Endodermal cell (in vitro differentiated cells): ENCODE measurements at places on chromosomes 5 and 9. TPM values are rescaled to one million over a fixed set of nuclear protein-coding genes. Genes with fewer than 3 reads are reported as not detected.

DNA sequence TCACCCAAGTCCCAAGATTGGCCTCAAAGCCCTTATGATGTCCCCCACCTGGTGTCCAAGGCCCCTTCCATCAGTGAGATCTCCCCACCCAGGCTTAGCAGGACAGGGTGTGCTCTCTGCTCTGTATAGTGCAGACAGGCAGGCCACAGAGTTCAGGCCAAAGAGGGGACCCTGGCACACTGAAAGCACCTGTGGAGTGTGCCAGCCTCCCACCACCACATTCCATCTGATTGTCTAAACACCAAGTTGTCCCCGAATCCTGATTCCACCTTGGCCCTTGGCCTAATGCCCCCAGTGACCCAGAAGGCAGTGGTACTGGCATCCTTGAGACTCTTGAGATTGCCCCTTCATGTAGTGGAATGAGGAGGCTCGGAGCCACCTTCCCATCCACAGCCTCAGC is 5.4 kb downstream of the SPINK4 start:
- H3K4me1 ChIP-seq, result peaks cover 3% of the 10 kb centered on the region
- no peaks in the 10 kb centered on the region for H3K36me3 ChIP-seq
- no peaks in the 10 kb centered on the region for H3K27me3 ChIP-seq
- no peak overlapping the region for H3K27ac ChIP-seq
- H3K4me3 ChIP-seq, result no peak overlapping the region

- no peaks in the 10 kb centered on the region for H3K4me1 ChIP-seq
- no peaks in the 10 kb centered on the region for H3K36me3 ChIP-seq
- H3K27ac ChIP-seq, result no peak overlapping the region
These were observed 103.2 kb downstream of the GPBP1 start for GRCh38 chr5:57277085-57277484.

- no peak for DNase-seq
- no peaks in the 10 kb centered on the region for H3K36me3 ChIP-seq
- H3K27me3 ChIP-seq, result no peaks in the 10 kb centered on the region
- H3K27ac ChIP-seq, result no peak overlapping the region
- peaks cover 7% of the 10 kb centered on the region for H3K4me1 ChIP-seq
These were observed 113.9 kb downstream of the ARRDC3 start for GRCh38 chr5:91269198-91269597.

Gene RORB
- total RNA-seq, result 0.75 and 0.88 TPM in 2 replicates

Gene TARS1
- total RNA-seq, result 119 to 143 TPM (median 139 TPM) in 3 replicates
